ENCODE measurements at places on chromosomes 2 and 18.

DNA sequence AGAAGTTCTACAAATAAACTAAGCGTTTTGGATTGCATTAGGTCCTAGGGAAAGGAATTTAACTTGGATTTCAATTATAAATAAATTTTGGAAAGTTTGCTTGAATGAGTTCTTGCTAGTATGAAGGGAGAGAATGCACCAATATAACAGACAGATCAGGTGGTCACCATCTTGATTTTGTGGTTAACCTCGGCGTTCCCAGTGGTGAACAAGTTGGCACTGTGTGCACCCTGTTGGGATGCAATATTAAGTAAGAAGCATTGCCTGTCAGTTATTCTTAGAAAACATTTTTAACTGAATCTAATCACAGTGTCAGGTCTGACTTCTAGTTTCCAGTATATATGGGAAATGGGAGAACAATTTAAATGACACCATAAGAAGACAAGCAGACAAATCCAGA, 673.4 kb downstream of the SLC4A3 start:
- DNase-seq, result no peak

- DNase-seq, result no peak
Observed at GRCh38 chr18:79394534-79395307, 1.0 kb upstream of the NFATC1 start.

DNA sequence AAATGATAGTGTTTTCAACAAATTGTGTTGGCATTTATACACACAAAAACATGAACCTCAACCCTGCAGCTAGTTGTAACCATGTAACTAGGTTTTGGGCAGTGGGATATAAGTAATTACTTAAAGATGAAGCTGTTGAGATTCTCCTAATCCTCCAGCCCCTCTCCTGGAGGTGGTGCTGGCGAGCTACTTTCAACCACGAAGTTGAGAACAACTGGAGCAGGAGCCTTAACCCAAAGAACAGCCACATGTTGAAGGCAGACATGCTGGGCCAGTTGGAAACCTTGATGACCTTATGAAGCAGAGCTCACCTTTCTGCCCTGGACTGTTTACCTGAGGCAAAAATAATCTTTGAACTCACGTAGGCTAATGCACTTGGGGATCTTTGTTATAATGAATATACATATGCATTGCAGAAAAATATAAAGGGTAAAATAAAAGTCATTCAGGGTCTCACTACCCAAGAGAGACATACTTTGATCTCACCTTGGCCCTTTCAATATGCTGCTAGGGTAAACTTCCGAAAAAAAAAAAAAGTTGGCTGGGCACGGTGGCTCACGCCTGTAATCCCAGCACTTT, 89.6 kb upstream of the NPAS2 start:
- peak; percentile 60 for DNase-seq

DNA sequence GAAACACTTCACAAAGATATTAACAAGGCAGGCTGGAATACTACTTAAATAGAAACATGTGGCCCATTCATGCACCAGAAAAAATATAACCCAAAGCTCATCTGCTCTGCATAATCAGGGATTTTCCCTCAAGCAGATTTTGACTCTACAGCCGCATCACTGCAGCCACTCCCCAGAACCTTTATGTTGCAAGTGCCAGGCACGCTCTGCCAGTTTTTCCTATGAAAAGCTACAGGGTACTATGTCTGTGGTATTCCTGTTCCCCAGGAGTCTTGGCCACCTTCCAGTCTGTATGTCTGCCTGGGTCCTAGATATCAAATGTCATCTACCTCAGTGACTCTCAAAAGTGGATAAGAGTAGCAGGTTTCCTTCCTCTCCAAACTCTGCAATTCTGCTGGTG, 3.8 kb downstream of the COA5 start:
- no peak for DNase-seq

DNA sequence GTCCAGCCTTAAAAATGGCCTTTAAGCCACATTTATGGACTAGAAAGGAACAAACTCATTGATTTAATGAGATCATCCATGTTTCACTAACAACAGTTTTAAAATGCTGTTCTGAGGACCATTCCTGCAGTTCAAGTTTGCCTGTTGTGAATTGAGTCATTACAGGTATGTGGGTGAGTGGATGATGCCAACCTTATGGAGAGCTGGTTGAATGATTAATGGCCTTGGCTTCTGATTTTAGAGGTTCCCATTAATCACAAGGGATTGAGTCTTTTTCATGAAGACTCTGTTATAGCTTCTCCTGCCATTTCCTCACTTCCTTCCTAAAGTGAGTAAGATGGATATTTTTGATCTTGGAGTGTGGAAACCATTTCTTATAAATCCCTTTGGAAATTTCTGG, 459.8 kb upstream of the SLC14A2 start:
- no peak for DNase-seq

DNA sequence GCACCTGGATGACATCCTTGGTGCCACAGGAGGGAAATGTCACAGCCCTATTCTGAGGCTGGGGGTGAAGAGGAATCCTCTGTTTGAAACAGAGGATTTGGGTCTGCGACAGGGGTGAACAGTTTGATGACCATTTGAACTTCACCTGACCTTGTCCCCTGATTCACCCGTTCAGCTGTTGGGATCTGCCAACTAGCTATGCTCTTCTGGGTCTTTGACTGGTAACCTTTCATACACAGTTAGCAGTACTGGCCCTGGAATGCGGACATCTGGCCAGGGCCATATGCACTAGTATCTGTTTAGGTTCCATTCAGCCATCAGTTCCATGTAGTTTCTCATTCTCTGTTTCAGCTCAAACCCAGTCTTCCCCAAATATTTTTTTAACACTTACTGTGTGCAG, 72.6 kb upstream of the MCFD2 start:
- DNase-seq, result no peak

DNA sequence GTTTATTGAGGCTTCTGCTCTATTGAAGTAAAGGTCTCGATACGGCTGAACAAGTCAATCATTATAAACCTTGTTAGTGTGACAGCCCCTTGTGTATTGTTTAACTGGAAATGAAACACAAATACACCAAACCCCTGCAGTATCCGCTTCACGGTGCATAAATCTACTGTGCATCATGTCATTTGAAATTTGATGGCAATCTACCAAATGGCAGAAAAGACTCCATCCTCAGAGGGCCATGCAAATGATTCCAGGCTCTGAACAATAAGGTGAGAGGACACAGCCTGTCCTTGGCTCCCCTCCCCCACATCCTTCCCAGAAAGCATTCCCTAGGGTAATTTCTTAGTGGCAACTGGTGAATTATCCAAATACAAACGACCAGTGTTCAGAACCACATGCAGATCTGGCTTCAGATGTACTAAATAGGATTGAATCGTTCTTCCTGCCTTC, 80.6 kb downstream of the ADCYAP1 start:
- DNase-seq, result no peak

GRCh38 chr2:154161286-154161685, 289.6 kb downstream of the GALNT13 start:
- no peak for DNase-seq

- DNase-seq, result no peak
Observed at GRCh38 chr2:162475661-162476060, 131.7 kb downstream of the GCA start.

GRCh38 chr2:141557329-141558095, 573.3 kb downstream of the LRP1B start:
- DNase-seq, result peak; percentile 99

- no peak for DNase-seq
Observed at GRCh38 chr2:70632388-70632787, 78.8 kb upstream of the TGFA start.

- peak; percentile 48 for DNase-seq
Observed at GRCh38 chr2:129396980-129397599, 582.4 kb upstream of the RAB6C start.

GRCh38 chr18:62288665-62289008, 36.5 kb upstream of the TNFRSF11A start:
- DNase-seq, result peak; percentile 96

DNA sequence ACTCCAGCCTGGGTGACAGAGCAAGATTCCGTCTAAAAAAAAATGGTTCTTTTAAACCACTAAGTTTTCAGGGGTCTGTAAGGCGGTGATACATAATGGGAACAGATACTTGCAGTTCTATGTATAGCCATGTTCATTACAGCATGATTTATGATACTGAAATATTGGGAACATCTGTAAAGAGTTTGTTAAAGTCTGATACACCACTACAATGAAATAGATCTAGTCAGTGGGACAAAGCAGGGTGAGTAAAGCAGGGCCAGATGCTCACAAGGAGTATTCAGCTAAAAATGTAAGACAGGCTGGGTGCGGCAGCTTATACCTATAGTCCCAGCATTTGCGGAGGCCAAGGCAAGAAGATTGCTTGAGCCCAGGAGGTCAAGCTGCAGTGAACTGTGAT, 6.2 kb upstream of the ING5 start:
- DNase-seq, result no peak

DNA sequence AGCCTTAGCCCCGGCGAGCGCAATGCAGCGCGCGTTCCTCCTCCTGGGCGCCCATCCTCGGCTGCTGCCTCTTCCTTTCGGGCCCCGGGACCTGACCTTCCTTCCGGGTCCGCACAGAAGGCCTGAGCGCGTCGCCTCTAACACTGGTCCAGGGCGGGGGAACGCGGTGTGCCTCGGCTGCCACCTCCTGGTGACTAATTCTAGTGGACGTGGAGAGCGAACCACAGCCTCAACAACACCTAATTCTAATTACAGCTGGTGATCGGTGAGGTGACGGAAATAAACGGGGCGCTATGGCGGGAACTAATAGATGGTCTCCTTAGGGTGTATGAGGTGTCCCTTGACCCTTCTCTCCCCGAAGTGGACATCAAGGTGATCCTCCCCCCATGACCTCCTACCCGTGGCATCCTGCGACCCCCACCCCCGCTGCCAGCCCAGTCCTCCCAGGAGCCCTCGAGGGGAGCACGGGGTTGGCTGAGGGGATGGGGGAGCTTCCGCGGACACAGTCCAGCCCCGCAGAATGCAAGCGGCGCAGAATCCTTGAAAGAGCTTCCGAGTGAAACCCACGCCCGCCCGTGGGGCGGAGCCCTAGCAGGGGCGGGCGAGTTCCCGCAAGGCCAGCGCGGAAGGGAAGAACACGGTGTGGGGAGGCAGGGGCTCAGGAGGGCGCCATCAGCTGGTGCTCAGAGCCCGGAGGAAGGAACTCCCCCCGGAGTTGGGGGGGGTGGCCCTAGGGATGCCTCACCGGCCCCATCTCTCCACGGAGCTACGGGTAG, 12.8 kb upstream of the HMSD start:
- peak; percentile 84 for DNase-seq

- peak; percentile 67 for DNase-seq
Observed at GRCh38 chr2:218272531-218273212, 2.4 kb downstream of the PNKD start.

DNA sequence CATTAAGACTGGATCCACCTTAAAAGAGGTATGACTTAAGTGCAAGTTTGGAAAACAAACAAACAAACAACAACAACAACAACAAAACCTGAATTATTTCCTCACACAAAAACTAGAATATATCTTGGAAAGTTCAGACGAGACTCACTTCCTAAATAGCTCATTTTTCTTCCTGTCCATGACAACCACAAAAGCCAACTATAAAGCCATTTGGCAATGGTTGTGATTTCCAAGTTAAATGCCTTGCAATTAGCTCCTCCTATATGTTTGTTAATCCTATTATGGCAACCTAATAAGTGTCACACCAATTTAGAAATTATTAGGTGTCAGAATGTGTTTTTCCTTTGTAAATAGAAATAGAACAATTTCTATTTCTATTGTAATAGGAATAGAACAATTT, 91.6 kb upstream of the ARL5A start:
- no peak for DNase-seq

GRCh38 chr18:8615397-8616027, 6.3 kb downstream of the RAB12 start:
- DNase-seq, result peak; percentile 59

GRCh38 chr2:144217853-144218633, 301.9 kb downstream of the ZEB2 start:
- DNase-seq, result no peak

- DNase-seq, result no peak
Observed at GRCh38 chr18:36294031-36294430, 3.5 kb upstream of the FHOD3 start.

DNA sequence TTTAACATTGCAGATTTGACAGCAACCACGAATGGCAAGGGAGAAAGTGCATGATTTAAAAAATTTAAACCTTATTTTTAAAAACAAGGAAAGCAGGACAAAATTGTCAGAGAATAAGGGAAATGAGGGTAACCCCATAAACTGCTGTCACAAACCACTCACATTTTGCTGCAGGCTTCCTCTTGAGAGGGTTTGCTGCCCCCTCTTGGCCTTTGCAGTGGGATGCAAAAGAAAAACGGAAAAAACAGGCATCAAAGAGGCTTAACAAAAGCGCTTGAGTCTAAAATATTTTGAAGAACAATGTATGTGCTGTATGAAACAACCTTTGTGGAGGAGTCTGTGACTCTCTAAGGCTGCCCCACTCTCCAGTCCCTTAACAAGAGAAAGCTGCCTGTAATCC, 91.6 kb downstream of the TMX3 start:
- peak; percentile 79 for DNase-seq

DNA sequence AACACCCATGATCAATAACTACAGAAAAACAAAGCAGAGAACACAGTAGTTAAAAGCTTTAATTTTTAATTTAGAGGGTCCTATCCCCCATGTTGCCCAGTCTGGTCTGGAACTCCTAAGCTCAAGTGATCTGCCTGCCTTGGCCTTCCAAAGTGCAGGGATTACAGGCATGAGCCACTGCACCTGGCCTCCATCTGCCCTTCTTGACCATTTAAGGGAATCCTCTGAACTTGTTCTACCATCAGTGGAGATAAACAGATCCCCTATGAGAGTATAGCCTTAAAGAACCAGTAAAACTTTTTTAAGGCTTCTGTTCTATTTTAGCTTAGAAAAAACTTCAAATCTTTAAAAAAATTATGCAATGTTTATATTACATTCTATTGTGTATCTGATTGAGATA, 13.5 kb upstream of the ATP5MC3 start:
- DNase-seq, result no peak

GRCh38 chr2:41865263-41865662, 182.6 kb upstream of the PKDCC start:
- DNase-seq, result no peak

DNA sequence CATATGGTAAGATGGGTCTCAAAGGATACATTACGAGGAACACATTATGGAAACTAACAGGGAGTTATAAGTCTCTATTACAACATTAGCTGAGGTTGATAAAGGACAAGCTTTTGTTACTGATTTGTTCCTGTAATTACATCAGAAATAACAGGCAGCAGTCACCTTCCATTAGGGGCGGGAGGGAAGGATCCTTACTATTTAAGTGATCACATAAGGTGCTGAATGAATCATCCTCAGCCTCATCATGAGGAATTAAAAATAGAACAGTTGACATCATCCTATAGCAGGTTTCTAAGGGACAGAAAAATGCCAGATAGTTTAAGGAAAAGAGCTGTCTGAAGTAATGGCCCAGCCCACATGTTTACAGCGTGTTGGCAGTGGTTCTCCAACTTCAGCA, 86.9 kb upstream of the MGAT5 start:
- no peak for DNase-seq

- DNase-seq, result peak; percentile 7
Observed at GRCh38 chr2:129565551-129566109, 413.8 kb upstream of the RAB6C start.

DNA sequence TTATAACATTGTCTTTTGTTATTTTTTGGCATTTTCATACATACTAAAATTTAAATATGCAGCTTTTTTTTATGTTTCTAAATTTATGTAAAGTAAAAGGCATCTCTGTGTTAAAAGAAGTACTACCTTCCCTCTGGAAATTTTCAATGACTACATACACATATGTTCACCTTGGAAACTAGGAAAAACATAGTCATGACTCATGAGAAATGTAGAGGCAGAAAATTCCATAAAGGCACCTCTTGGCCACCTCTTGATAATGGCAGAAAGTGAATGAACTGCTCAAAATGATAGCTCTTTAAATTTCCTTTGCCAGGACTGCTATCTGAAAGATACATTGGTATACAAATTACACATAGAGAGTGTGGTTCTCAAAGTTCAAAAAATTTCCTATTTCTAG, 889.1 kb upstream of the ZEB2 start:
- no peak for DNase-seq

Measured in Kasumi-1 (cell line).